Glutamatergic neuron (in vitro differentiated cells): ENCODE measurements at places on chromosomes 4 and X.
A peak's percentile ranks its signal among the peaks of the same experiment; 100 is the strongest.

- no peak for DNase-seq
Measured at GRCh38 chrX:35046660-35047296, 104.2 kb downstream of the FAM47B start.

GRCh38 chrX:103818842-103819619 is 13.0 kb downstream of the RAB9B start:
- DNase-seq: no peak

GRCh38 chrX:130330146-130330545 is 9.6 kb upstream of the SLC25A14 start:
- DNase-seq: no peak

DNA sequence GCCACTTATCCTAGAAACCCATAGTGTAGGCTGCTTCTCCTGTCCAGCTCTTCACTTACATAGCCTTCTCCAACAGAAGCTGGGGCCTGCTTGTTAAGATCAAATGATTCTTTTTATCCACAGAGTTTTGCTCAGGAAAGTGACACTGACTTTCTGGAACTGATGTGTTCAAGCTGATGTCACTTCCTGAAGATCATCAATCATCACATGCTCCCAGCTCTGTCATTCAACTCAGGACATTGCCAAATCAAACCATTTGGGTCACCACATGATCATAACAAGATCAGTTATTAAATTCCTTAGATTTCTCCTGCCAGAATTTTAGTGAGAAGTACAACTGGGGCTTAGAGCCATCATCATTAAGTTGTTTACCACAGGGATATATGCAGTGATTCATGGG is 39.4 kb downstream of the GLRA3 start:
- DNase-seq: no peak

DNA sequence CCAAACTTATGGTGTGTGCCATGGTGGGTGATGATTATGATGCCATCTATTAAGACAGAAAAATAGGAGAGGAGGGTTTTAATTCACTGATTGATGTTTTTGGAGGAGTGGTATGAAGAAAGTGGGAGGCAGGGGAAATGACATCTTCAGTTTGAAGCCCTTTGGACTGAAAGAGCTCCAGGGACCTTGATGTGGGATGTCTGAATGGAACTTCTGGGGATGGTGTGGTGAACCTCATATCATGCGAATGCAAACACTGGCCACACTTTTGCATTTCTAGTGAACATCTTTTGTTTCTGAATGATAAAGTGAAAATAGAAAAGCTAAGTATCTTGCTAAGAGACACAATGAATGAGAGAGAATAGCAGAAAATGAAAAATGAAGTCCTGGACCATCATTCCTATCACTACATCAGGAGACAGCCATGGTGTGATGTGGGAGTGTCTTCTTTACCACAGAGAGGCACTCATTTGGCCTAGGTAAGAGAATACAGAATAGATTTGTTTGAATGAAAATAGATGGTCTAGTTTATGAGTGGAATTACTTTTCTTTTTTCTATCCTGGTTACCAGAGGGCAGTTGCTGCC is 123.5 kb downstream of the ZNF827 start:
- no peak for DNase-seq

GRCh38 chr4:37674439-37674838 is 11.7 kb downstream of the RELL1 start:
- DNase-seq: no peak

- DNase-seq: no peak
Measured at GRCh38 chr4:3522326-3522640, 9.9 kb downstream of the LRPAP1 start.

DNA sequence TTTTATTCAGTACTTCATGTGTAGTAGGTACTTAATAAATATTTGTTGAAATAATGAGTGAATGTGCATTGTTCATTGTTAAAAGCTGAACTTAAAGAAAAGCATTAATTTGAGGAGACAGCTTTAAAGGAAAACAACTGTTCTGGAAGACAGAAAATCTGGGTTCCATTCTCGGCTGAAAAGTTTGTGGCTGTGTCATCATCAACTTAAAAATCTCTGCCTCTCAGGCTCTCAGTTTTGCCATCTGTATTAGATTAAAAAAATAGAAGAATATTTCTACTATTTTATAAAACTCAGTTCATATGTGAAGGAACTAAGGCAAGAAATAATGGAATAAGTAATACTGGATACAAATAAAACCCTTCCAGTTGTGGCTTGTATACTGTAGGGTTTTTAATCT is 62.5 kb downstream of the FSTL5 start:
- DNase-seq: no peak

- DNase-seq: no peak
Measured at GRCh38 chr4:91092398-91092980, 965.3 kb downstream of the CCSER1 start.

DNA sequence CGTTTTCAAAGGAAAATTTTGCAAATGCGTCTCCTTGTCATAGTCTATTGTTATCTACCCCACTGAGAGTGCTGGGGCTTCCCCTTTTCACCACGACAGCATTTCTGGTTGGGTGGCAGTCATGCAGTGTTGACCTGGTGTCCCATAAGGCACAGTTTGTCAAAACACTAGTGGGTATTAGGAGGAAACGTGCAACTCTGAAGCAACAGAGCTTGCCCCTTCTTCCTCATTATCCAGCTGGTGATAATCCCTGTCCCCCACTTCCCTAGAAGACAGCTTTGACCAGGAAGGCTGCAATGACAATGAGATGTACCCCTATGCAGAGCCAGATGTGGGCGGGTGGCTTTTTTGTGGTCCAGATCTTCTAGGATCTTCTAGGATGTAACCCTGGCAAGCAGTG is 1.8 kb downstream of the TBC1D1 start:
- DNase-seq: no peak

DNA sequence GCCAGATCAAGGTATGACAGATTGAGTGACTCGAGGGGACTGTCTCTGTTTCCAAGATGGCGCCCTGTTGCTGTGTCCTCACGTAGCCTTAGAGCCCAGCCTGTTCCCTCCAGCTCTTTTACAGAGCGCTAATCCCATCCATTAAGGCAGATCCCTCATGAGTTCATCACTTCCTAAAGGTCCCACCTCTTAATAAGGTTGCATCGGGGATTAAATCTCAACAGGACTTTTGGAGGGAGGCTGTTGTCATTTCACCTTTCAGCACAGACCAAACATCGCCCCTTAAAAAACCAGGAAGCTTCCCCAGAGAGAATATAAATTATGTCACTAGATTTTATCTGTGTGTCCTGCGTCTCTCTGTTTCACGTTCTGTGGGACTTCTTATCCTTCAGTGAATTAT is 32.6 kb upstream of the DHRSX start:
- no peak for DNase-seq

- DNase-seq: no peak
Measured at GRCh38 chr4:113474017-113474416, 287.5 kb downstream of the CAMK2D start.

DNA sequence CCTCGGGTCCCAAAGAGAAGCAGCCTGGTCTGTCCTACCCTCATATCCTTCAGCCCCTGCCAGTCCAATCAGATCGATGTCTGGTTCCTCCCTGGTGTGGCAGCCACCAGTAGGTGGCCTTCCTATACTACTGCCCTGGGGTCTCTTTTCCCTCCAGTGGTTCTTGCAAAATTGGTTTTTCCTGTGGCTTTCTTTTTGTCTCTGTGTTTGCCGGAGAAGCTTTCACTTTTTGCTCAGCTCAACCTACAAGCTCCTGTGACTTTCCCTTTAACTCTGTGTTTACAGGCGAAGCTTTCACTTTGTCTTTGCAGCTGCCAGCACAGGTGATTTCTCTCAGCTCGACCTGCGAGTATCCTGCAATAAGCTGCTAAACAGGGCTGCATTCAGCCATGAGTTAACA is 46.8 kb downstream of the UGT2A3 start:
- DNase-seq: no peak

DNA sequence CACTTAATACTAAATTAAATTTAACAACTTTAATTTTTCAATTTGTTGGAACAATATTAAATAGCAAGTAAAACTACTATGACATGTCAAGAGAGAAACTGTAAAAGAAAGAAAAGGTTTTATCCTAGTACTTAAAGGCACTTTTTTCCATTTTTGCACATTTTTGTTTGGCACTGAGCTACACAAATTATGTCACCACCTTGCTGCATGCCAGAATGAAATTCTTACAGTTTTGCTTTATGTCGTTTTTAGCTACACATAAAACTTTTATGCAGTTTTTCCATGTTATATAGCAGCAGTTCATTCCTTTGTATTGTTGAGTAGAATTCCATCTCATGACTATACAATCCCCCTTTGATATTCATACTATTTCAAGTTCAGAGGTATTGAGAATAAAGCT is 99.1 kb upstream of the RXFP1 start:
- no peak for DNase-seq

DNA sequence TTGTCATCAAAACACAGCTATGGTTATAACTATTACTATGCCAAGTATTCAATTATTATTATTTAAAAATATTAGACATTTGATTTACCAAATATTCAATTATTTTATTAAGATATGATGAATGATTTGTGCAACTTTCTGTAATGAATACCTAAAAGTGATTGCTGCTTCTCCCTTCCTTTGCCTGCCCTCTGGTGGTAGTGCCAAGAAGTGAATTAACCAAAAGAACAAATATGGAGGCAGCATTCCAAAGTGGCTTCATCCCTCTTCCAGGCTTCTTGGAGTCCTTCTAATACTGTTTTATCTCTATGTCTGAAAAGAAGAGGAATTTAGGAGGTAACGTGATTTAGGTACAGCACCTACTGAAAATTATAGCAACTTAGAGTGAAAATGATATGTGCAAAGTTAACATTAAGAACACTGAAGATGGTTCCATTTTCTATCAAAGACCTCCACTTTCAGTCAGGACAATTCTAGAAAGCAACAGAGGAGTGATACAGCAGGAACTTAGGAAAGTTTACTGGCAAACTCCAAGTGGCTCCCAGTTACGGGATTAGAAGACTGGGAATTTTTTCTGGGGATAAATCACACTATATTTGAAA is 43.0 kb downstream of the ENPEP start:
- DNase-seq: peak; percentile 19

DNA sequence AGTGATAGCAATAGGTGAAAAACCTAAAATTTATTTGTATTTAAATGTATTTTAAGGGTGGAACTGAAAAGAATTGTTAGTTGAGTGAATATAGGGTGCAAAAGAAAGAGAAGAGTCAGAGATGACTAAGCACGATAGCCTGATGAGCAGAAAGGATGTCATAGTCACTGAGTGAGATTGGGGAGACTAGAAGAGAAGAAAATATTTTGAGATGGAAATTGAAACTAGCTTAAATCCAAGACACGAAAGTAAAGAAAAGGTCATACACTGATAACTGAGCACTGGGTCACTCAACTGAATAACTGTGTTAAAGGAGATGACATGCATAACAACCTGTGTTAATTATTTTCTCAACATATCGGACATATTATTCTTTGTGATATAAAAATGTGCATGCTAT is 55.5 kb downstream of the SPANXN4 start:
- no peak for DNase-seq

- no peak for DNase-seq
Measured at GRCh38 chr4:140935254-140935653, 179.1 kb upstream of the TBC1D9 start.

DNA sequence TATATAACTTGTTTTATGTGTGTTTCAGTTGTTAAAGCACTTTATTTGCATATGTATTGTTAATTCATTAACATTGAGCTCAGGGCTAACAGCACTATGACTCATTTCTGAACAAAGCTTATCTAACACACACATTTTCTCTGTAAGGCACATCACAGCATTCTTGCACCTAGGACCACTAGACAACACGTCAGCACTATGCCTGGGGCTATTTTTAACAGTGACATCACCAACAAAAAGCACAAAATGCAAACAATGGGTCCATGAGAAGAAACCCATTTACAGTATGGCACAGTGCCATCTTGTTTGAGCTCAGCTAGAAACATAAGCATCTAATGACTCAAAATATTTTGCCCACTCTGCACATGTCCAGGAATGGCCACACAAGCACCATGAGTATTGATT is 124.4 kb downstream of the RELL1 start:
- no peak for DNase-seq

GRCh38 chr4:41473176-41473575 is 64.8 kb upstream of the LIMCH1 start:
- no peak for DNase-seq

GRCh38 chrX:10922159-10922558 is 189.0 kb upstream of the HCCS start:
- no peak for DNase-seq

DNA sequence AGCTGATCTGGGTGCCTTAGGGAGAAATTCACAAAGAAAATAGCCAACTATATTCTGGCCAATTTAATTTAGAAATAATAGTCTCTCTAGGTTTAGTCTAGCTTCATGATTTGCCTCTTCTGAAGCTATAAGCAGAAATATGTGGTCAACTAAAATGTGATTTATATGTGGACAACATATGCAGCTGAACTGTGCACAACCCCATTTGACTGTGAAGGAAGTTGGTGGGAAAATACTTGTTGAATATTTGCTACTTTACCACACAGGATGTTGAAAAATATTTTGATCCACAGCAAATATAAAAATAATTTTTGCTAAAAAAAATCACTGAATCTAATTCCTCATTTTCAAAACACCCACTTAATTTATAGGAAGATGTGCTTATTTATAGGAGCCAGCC is 15.7 kb upstream of the RNF128 start:
- DNase-seq: no peak

DNA sequence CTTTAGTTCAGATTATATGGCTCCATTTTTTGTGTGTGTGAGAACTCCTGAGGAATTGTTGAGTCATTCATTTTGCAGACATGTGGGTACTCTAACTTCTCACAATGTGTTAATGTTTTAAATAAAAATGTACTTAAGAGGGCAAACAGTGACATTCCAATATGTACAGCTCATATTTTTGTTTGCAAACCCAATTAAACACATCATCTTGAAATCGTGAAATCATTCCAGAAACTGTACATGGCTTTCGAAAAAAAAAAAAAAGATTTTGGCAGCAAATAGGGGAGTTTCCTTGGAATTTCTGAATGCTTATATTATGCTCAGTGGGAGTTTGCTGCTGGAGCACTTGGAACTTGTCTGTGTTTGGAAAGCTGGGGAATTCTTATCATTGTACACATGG is 85.0 kb downstream of the HPGD start:
- no peak for DNase-seq

DNA sequence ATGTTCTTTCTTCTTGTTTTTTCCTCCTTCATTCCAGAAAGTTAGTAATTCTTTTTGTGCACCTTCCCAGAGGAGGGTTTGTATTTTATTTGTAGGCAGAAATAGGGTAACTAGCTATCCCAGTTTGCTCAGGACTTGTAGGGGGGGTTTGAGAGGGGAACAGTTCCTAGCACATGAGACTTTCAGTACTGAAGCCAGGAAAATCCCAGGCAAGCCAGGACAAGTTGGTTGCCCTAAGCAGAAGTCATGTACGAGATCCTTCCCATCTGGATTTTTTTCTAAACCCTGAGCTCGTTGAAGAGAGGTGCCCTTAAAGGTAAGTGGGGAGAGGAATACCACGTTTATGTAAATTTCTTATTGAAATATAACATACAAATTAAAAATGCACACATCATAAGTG is 15.6 kb upstream of the TAB3 start:
- DNase-seq: no peak

- no peak for DNase-seq
Measured at GRCh38 chr4:37805091-37805490, 21.4 kb upstream of the PGM2 start.
